Activated CD4-positive, alpha-beta memory T cell treated with anti-CD3 and anti-CD28 coated beads for 36 hours (primary cell): ENCODE measurements at places on chromosomes 7 and 10.

DNA sequence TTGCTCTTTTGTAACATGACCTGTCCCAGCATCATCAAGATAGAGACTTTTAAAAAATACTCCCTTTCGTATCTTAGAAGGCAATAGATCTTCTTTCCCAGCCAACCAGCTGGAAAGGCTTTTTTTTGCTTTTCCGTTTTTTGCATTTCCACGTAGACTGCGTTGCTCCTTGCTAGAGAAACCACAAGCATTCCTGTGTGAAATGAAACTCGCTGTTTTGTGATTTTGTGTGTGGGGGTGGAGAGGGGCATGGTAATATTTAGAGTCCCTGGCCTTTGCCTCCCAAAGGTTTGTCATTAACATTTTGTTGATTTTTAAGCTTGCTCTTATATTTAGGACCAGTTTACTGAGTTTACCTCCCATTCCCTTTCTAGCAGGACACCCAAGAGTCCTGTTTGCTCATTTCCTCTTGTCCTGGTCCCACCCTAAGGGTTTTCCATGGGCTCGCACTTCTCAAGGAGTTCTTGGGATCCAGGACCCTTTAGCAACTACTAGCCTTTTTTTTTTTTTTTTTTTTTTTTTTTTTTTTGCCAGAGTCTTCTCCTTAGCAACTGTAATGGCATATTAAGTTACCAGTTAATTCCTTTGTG is 243.6 kb downstream of the BICC1 start:
- no peak for DNase-seq

- DNase-seq = peak; percentile 62
Observed at GRCh38 chr10:69801094-69801433, 642 bp upstream of the COL13A1 start.

GRCh38 chr10:32893434-32893833 is 64.6 kb downstream of the ITGB1 start:
- DNase-seq = no peak

- DNase-seq = no peak
Observed at GRCh38 chr10:103843854-103844570, 11.4 kb downstream of the SH3PXD2A start.

GRCh38 chr7:73966941-73967831 is 60.8 kb upstream of the ELN start:
- DNase-seq = no peak

DNA sequence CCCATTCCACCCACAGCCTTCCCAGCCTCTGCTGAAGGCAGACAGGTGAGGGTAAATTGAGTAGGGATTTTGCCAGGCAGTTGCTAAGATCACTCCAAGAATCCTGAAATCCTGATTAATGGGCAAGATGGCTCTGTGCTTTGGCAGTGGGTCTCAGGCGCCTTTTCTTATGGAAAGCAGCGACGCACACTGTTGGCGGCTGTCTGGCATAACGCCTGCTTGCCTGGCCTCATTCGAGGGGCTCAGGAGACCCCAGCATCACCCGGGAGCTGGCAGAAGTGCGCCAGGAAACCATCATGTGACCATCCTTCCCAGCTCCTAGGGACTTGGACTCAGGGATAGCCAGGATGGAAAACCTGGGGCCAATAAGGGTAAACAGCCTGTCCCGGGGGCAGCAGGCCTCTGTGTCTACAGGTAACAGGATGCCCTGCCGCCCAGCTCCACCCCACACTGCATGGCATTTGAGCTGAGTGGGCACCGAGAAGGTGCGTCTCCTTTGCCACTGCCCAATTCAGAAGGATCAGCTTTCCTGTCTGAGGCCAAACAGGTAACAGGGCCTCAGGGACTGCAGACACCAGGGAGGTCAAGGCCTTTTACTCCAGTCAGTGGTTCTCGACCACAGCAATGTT is 98.6 kb downstream of the FAM53B start:
- no peak for DNase-seq

DNA sequence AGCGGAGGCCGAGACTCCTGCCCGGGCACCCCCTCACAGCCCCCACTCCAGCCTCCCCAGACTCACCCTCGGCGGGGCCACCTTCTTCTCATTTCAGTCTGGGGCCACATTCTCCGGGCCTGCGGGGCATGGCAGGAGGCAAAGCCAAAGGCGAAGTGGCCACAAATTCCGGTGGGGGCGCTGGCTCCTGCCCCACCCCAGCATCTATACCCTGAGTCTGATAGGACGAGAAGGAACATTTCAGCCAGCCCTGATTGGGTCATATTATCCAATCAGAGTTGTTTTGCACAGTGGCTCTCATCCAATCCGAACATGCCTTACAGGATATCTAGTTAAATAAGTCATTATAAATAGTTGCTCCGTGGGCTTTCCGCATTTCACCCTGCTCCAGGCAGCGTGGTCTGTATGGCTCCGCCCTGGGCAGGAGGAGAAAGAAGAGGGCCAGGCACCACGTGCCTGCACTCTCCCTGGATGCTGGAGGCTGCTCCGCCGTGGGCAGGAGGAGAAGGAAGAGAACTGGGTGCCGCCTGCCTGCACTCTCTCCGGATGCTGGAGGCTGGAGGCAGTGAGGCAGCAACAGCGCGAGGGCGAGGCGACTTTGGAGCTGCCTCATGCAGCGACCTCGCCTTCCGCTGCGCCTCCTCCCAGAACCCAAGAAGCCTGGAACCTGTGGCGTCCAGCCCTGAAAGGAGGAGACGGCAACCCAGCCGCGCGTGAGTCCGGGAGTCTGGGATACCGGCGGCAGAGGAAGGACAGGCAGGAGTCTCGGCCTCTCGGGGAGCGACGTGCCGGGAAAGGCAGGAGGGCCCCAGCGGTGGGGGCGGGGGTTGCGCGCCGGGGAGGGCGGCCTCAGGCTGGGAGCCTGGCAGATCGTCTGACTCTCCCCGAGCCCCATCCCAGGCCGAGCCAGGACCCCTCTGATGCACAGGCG is 162.9 kb downstream of the ZNF33B start:
- no peak for DNase-seq

GRCh38 chr7:66183700-66184099 is 21.4 kb upstream of the TPST1 start:
- no peak for DNase-seq

DNA sequence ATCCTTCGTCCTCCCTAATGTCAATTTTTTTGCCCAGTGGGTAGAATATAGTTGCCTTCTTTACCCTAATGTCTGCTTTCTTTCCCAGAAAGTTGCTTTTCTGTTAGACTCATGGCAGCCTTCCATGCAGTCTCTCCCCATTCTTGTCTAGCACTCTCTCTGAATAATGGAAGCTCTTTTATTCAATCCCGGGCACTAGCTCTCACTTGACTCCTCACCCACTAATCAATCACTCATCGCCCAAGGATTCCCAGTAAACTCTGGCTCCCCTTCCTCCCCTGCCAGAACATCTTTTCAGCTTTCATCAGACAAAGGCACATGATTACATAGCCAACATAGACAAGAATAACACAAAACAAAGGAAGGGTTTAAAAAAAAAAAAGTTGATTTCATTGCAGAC is 100.2 kb upstream of the RELN start:
- no peak for DNase-seq

- no peak for DNase-seq
Observed at GRCh38 chr7:3206101-3206500, 95.0 kb upstream of the SDK1 start.

DNA sequence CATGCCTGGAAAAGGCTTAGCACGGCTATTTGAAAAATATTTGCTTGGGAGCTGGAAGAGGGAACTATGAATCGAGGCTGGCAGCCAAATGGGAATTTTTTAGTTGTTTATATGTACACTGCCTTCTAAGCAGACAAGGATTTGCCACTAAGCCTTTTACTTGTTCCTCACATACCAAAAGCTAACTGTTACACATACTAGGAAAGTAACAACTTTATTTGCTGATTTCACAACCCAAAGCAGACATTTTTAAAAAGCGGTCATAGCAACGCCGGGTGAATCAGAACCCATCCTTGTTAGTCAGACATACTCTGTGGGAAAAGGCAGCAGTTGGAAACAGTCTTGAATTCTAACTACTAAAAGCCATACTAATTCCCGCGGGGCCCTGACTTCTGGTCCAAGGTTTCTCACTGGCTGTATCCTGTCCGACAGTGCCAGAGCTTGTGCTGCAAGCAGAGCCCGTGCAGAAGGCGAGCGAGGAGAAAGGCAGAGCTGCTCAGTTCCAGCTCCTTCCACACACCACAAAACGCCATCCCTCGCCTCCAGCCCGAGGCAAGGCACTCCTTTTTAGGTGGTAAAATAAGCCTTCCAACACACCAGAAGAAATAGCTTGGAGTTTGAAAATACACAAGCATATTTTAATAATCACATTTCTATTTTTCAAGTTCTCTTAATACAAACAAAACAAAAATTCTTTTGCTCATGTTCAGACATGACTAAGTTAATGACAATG is 89.2 kb downstream of the RNF216 start:
- DNase-seq = peak; percentile 68

DNA sequence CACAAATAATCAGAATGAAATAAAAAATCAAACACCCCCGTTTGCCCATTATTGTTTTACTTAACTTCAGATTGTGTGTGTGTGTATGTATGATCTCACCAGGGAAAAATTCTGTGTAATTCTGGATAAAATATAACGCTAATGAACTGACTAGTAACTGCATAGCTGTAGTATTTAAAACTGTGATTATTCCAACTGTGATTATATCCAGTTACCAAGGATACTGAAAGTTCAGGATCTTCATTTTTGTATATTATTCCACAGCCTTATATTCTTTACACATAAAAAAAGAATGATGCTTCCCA is 2.9 kb downstream of the TWIST1 start:
- DNase-seq = no peak

DNA sequence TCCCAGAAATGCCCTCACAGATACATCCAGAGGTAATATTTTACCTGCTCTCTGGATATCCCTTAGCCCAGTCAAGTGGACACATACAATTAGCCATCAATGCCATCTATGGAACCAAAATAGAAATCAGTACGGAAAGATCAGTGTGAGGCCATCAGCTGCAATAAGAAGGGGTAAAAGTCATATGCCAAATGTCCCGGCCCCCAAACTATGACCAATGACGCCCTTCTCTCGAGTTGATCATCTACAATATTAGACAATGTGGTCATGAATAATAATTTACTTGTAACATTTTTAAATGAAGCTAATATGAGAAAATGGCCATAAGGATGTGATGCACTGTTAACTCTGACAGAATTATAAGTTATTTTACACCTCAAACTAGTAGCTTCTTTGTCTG is 588.9 kb downstream of the POM121L12 start:
- DNase-seq = no peak

GRCh38 chr7:32273297-32273696 is 203.1 kb upstream of the PDE1C start:
- DNase-seq = no peak

DNA sequence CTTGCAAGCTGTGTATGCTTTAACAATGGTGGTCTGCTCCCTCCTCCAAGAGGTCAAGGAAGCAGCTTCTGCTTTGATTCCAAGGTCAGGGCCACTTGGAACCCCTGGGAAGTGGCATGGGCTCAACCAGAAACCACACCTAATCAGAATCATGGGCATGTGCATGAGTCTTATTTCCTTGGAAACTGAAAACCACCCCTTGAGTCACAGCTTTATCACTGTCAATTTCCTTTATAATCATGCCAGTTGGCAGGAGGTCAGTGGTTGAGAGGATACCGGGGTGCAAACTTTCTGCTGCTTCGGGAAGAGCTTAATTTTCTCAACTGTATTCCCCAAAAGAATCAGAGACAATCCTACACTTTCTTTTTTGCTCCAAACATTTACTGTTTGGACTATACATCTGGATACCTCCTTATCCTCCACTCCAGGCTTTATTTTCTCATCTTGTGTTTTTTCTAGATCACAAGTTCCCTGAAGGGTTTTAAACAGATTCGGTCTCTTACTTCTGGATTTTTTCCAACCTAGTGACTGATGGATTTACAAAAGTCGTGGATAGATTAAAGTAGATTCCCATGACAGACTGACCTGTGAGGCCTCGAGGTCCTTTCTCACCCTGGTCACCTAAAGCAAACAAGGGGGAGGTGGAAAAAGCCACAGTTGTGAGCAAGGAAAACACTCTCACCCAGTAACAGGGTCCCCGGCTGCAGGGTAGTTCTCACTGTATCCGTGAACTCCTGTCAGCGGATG is 36.0 kb downstream of the COL17A1 start:
- DNase-seq = no peak

GRCh38 chr7:106543221-106543757 is 117.7 kb downstream of the CCDC71L start:
- no peak for DNase-seq

DNA sequence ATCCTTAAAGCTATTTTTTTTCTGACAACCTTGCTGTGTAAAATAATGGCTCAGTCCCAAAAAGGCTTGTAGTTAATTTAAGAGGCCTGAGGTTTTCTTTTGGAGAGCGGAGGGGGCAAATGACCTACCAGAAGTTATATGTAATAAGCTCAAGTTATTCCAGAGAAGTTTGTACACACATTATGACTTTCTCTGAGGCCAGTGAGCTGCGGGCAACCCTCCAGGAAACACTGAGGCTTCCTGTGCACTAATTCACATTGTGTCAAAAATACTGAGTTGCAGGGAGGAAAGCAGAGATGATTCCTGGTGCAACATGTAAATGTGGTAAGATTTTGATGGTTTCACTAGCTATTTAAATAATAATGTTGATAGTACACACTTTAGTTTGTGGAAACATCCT is 188.6 kb downstream of the DIP2C start:
- no peak for DNase-seq

GRCh38 chr10:103238506-103239252 is 7.0 kb upstream of the RPEL1 start:
- no peak for DNase-seq

- peak; percentile 92 for DNase-seq
Observed at GRCh38 chr10:62681211-62681940, 123.1 kb upstream of the ADO start.

DNA sequence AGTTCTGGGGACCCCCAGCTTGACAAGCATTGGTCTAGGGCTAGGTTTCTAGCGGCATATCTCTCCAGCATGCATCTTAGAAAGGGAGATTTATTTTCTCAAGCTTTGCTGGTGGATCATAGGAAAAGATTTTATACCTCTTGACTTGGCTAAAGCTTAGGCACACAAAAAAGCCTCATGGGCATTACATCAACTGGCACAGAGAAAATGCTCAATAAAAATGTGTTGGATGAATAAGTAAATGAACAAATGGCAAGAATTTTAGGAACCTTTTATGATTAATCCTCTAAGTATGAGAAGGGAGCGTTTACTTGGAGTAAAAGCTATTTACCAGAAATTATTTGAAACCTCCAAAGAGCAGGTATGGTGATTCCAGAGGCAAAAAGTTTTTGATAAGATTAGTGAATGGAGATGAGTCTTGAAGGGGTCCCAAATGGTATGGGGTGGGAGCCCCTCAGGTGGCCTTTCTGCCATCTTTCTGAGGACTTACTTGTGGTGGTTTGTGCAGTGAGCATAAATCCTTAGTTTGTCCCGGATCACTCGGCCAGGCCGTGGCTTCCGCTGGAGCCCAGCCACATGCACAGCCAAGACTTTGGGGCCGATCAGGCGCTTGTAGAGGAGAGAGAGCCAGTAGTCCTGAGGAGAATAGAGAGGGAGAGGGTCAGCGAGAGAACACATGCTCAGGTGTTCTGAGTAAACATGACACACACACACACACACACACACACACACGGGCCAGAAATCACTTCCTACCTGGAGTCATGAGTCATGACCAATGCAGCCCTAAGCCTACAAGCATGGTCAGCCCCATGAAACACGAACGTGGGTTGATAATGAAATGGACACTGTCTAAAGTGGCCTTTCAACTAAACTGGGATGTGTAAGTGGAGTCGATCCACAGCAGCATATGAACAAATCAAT is 43.1 kb upstream of the HPS1 start:
- no peak for DNase-seq
